ENCODE measurements at places on chromosomes 4 and X.

DNA sequence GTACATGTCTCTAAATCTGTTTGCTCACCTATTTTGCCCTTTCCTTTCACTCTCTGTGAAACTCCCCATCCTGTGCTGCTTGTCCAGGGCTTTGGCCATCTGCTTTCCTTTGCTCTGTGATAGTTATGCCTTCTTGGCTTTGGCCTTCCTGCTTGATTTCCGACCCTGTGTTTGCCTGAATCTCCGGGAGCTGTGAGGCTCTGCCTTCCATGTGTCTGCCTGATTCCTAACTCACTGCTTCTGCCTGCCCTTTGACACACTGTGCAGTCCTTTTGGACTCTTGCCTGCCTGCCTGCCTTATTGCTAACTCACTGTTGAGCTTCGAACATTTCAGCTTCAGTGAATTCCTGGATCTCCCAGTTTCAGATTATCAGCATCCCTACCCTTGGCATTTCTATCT, 143.1 kb downstream of the C4orf33 start:
- DNase-seq = no peak

- no peak for DNase-seq
These were observed 1.4 kb upstream of the PTPN13 start for GRCh38 chr4:86592553-86593249.

- no peak for DNase-seq
These were observed 231.8 kb downstream of the BANK1 start for GRCh38 chr4:102022343-102022742.

DNA sequence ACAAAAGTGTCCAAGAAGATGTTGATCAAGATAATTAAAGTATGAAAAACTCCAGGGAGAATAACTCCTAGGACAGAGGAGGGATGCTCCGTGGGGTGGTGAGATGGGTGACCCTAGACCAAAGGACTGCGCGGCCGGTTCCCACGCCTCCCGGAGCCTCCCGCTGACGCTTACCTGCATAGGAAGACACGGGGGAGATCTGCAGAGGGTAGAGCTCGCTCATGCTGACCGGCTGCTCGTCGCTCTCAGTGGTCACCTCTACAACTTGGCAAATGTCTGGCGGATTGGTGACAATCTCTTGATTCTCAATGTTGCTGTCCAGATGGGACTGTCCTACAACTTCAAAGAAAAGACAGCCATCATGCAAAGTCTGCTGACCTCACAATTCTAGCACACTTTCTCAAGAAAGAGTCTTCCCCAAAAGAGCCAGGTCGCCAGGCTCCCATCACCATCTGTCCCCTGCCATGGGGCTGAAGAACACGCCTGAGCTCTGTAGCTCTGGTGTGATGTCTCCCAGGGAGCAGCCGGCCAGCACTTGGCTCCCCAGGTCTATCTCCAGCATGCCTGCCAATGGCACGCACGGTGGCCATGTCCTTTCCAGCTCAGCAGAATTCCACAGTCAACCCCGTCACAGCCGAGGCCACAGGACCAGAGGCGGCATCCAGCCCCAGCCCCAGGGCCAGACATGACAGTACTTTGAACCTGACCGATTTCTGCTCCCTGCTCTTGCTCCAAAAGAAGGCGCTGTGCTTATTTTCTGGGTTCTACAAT, 75.4 kb downstream of the IRF2 start:
- DNase-seq = no peak

DNA sequence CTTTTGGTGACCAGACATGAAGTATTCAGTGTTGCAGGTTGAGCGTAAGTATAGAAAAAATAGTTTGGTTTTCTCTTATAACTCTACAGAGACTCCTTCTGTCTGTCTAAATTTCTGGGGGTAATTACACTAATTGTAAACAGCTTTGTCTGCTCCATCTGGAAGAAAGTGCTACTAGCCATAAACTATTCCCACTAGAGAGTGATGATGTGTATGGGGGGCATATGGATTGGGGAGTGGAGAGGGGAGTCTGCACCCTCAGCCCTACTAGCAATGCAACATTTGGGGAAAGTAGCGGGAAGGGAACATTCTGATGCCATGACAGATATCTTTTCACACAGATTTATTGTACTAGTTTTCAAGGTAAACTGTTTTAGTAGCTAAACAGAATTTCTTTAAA, 549.7 kb downstream of the TRIML1 start:
- DNase-seq = no peak

GRCh38 chrX:68693481-68694434, 46.3 kb downstream of the STARD8 start:
- peak; percentile 10 for DNase-seq

- DNase-seq = no peak
These were observed 126.2 kb upstream of the ANXA10 start for GRCh38 chr4:167966143-167966542.

GRCh38 chr4:24867766-24868296, 45.0 kb downstream of the CCDC149 start:
- DNase-seq = no peak

GRCh38 chr4:5882947-5883346, 9.9 kb downstream of the CRMP1 start:
- DNase-seq = no peak

GRCh38 chr4:86894455-86894854, 2.2 kb upstream of the C4orf36 start:
- no peak for DNase-seq

DNA sequence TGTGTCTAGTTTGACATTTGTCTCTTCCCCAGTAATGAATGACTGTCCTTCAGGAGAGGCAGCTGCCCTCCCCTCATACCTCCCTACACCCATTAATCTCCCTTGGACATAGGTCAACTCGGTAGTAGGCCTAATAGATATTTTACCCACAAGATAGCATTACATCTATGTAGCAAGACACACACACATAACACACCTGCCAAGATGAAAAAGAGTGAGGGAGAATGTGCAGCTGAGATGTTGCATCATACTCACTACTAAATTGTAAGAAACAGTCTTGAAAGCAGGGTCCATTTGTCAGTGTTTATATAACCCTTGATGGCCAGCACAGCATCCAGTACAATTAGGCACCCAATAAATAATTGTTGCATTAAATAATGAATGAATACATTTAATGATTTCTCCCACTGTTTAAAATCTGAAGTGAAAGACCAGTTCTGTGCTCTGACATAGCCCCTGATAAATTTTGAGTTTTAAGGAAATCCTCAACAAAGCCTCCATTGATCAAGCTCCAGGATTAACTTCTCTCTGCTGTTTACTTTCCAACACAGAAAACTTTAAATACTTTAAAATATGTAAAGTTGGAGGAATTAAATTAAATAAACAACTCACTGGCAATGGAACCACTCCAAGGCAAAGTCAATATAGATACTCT, 440.8 kb upstream of the RASGEF1B start:
- DNase-seq = no peak

- DNase-seq = no peak
These were observed 32.2 kb upstream of the SLIT2 start for GRCh38 chr4:20219521-20219920.

DNA sequence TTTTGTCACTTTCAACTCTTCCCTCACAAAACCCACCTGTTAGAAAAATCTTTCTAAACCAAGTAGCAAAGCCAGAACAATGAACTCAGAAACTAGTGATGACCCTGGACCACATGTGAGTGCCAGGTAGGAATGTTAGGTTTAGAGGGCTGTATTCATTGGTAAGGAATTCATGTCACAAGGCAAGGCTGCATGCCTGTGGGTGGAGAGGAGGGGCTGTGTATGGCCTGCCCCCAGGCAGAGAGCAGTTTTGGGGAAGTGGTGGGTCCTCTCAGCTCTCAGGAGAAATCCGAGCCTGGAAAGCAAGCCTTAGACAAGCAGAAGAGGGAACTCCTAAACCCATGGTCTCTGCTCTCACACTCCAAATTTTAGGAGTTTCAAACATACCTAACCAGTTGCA, 2.4 kb downstream of the RNF175 start:
- DNase-seq = no peak

GRCh38 chr4:110472583-110473329, 3.2 kb upstream of the ENPEP start:
- DNase-seq = no peak

DNA sequence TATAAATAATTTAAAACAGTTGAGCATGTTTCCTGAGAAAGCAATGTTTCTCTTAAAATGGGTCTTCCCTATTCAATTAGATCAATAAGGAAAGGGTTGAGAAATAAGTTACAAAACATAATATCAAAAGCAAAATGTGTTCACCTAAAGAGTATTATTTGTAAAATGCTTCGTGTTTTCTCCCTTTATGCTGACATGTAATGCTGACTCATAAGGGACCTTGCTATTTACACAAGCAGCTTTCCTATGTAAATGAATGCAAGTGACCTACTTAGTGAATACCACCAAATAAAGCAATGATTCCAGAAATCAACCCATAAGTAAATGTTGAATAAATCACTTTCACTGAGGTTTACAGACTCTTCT, 91.5 kb downstream of the ELOVL6 start:
- DNase-seq = no peak

GRCh38 chrX:46713672-46714490, 45.0 kb downstream of the SLC9A7 start:
- no peak for DNase-seq

DNA sequence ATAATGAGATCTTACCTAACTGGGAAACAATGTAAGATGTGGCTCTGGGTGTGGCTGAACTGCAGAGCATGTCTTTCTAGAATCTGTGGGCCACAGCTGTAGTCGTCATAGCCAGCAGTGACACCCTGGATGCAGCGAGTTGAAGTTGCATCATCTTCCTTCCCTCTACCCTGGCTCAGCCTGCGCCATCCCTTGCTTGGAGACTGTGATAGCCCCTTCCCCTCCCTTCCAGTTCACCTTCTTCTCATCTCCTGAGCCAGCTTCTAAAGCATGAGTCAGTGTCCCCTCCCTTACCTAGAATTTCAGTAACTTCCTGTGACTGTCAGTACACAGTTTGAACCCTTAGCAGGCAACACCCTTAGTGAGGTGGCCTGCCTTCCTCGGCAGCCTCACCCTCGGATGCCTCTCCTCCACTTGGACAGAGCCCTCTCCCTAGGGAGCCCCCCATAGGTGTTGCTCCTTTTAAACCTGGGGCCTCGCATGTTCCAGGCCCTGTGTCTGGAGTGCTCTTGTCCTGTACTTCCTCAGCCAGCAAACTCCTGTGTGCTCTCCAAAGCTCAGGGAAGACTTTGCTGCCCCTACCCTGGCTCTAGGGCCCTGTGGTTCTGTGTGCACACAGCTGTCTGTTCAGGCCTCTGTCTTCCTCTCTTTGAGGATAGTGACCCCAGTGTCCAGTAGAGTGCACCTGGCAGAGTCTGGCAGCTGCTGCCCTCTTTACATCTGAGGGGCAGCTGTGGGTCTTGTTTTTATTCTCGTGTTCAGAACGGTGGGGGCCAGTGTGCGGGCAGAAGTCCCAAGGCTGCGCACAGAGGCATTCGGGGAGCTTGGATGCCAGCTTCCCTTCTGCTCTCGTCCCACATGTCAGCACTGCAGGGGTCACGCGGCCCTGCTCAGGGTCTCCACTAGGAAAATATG, 43.7 kb upstream of the TADA2B start:
- no peak for DNase-seq

DNA sequence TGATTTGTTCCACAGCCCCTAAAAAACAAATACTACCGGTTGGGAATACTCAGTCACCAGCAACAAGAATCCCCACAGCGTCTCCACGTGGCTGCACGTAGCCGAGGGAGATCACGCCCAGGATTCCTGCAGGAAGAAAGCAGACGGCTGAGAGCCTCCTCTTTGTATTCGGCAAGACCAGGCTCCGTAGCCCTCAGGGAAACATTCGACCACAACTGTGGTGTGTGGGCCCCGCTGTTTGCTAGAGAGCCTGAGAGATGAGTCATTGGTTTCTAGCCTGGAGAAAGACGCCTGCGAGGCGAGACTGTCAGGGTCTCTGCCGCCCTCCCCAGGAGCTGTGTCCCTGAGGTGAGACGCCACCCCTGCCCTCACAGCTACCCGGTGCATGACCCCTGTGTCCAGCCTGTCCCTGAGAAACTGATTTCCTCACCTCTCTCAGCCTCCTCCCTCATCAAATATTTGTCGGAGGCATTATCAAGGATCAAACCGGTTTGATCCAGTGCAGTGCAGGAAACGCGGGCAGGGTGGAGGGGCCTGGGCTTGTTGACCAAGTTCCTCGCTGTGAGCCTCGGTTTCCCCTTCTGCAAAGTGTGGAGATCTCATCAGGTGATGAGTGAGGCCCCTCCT, 4.7 kb upstream of the S100P start:
- no peak for DNase-seq

DNA sequence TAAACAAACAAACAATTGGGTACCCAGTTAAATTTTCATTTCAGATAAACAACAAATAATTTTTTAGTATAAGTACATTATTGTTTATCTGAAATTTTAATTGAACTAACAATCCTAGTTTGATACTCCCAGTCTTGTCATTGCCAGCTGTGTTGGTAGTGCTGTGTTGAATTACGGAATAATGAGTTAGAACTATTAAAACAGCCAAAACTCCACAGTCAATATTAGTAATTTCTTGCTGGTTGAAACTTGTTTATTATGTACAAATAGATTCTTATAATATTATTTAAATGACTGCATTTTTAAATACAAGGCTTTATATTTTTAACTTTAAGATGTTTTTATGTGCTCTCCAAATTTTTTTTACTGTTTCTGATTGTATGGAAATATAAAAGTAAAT, 2.9 kb downstream of the CXCL8 start:
- no peak for DNase-seq

DNA sequence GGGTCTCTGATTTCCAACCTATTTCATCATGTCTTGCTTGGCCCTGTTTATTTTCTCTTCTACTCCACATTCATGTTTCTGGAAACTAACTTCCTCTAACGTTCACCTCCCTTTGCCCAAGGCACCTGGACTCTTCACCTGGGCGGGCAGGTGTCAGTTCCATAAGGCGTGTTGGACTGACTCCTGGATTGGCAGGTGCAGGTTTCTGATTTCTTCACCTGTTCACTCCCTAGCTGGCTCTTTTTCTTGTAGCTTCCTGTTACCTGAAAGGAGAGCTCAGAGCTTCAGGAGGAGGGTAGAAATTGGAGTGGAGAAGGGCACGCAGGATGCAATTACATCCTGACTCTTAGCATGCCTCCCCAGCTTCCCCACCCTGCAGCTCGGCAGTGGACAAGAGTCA, 350.8 kb upstream of the KLF3 start:
- DNase-seq = peak; percentile 29

DNA sequence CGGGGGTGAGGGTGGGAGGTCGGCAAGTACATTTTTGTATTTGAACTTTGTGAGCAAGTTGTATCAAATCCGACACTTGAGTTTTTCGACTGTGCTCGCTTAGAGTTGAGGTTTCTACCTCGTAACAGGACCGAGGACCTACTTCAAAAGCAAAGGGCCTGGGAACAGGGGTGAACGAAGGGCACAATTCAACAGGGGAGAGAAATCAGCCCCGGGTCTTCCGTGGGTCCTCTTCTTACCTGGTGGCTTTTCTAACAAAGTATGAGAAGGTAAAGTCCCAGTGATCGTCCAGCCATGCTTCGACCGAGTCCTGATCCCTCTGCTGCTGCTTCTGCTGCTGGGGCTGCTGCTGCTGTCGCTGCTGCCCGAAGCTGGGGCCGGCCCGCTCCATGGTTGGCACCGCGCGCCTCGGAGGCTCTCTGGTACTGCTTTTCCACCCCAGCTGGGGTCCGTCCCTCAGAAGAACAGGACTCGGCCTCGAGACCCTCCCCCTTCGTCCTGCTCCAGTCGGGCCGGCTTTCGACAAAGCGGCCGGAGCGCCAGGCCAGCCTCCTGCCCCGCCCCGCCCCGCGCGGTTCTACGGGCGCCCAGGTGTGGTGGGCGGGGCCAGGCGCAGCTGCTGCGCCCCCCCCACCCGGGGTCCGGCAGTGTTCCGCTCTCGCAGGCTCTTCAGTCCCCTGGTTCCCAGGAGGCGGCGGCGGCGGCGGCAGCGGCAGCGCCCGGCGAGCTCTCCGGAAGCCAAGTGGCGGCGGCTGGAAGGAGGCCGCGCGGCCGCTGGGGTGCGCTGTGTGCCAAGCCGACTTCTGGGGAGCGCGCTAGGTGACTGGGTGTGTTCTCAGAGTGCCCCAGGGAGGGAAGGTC, at the start of gene PDE5A:
Gene PDE5A, minus strand, starts transcription at position 524 of the 861 bp plus-strand sequence. Its CDS starts 133 bp downstream, at position 391.
- peak; percentile 27 for DNase-seq
